Activated T-helper 17 cell treated with anti-CD3 and anti-CD28 coated beads, Interleukin-2, amount 50 U/mL, for 72 hours (primary cell): ENCODE measurements at places on chromosomes 3 and 15. TPM values are rescaled to one million over a fixed set of nuclear protein-coding genes. Genes with fewer than 3 reads are reported as not detected.
A peak's percentile ranks its signal among the peaks of the same experiment; 100 is the strongest.

The FBXW12 gene
- total RNA-seq = not detected

DNA sequence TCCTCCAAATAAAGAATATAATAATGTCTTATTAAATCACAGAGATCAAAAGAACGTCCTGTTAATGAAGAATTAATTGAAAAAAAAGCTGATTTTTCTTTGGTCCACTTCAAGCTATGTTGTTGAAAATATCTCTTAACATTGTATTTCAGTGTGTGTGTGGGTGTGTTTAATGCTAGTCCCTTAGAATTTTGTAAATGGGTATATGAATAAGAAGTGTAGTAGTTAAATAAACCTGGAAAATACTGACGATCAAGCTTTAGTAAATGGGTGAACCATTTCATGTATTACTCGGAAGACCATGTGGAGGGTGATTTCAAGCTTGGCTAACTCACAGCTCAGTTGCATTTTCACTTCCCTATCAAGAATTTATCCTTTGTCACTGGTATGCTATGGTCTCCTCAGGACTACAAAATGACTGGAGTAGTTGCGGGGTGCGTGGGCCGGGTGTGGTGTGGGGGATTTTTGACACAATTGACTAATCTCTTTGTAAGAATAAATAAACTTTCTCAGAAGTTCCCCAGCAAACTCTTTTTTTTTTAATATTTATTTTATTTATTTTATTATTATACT lies 586.4 kb downstream of the GRM7 start:
- ATAC-seq = no peak

DNA sequence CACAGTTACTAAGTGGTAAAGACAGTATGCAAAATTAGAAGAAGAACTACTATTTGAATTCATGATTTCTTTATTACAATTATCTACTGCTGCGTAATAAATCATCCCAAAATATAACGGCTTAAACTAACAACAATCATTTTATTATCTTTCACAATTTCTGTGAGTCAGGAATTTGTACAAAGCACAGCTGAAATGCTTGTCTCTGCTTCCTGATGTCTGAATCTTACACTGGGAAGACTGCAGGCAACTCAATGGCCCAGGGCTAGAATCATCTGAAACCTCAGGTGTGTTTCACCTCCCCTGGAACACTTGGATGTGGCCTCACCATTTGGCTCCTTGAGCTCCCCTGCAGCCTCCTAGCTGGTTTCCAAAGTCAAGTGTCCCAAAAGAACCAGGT lies 145.1 kb downstream of the MAGI1 start:
- ATAC-seq = no peak

The IMPG2 gene
- 0.71 TPM for total RNA-seq

The EPHB3 gene
- total RNA-seq = 0.11 TPM

GRCh38 chr15:66154581-66154980 lies 99.0 kb downstream of the MEGF11 start:
- no peak for ATAC-seq

GRCh38 chr3:20401253-20401652 lies 215.2 kb upstream of the SGO1 start:
- ATAC-seq = no peak

DNA sequence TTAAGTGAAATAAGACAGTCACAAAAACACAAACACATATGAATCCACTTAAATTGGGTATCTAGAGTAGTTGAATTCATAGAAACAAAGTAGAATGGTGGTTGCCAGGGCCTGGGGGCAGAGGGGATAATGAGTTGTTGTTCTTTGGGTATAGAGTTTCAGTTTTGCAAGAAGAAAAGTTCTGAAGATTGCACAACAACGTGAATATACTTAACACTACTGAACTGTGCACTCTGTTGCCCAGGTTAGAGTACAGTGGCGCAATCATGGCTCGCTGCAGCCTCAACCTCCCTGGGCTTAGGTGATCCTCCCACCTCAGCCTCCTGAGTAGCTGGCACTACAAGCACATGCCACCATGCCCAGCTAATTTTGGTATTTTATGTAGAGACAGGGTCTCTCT lies 14.9 kb downstream of the GRAMD2A start:
- ATAC-seq = no peak

The P2RY12 gene
- not detected for total RNA-seq

DNA sequence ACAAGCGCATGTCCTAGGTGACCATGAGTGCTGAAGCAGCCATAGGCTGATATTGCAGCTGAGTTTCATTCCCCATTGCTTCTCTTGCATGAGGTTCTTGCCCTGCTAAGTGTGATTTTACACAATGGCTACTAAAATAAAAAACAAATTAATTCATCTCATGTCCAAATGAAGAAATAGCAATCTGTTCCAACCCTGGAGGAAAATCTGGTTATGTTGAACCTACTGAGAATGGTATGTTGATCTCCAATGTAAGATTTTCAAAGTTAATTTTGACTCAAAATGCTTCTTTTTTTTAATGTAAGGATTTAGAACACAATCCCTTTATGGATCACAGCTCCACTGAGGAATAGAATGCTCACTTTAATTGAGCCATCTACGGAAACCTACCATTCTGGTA lies 254.2 kb upstream of the CRBN start:
- no peak for ATAC-seq

The PDCD10 gene
- total RNA-seq = 83.9 TPM

DNA sequence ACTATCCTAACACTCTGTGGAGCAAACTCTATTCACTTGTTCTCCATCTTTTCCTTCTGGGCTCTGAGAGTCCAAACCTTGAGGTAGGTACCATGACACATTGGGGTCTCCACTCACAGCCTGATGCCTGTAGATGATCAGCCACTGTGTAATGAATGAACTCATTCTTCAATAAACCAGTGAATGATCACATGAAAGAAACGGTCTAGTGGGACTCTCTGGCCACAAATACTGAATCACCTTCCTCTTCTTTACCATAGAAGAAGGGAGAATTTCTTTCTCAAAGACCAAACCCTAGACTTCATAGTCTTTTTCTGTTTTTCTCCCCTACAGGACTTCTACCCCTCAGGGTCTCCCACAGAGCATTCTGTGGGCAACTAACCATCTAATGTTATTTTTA lies 20.5 kb upstream of the ABHD2 start:
- peak; percentile 85 for ATAC-seq

- ATAC-seq = no peak
Observed at GRCh38 chr3:126480206-126480605, 4.5 kb upstream of the ZXDC start.

The HACD3 gene
- 24.9 TPM for total RNA-seq

GRCh38 chr15:69734699-69735098 lies 282.1 kb downstream of the RPLP1 start:
- ATAC-seq = no peak
